ENCODE measurements at places on chromosomes 11 and 22.

GRCh38 chr11:115924744-115925567, 420.7 kb upstream of the CADM1 start:
- DNase-seq = no peak

DNA sequence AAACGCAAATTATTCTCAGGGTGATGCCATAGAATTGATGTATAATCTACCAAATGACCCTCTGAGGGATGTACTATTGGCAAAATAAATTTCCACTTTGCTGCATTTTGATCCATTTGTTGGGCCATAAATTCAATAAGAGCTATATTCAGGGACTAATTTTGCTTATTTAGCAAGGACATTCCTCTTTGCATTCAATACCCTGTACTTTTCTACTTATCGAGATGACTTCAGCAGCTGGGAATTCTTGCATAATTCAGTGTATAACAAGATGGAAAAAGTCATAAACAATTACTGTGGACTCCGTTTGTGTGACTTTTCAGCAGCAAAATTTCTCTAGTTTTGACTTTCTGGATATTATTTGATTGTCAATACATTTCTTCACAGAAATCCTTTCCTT, 744.7 kb upstream of the CCDC179 start:
- no peak for DNase-seq

GRCh38 chr11:94924612-94925011, 48.7 kb downstream of the CWC15 start:
- no peak for DNase-seq

DNA sequence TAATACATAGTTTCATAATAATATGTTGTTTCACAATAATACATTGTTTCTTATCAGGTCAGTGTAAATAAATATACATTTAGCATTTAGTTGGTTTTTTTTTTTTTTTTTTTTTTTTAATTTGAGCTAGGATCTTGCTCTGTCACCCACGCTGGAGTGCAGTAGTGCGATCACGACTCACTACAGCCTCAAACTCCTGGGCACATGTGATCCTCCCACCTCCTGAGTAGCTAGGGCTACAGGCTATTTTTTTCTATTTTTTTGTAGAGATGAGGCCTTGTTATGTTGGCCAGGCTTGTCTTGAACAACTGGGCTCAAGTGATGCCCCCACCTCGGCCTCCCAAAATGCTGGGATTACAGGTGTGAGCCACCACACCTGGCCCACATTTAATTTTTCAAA, 43.5 kb downstream of the MIAT start:
- DNase-seq = no peak

GRCh38 chr11:121441521-121441920, 10.6 kb upstream of the SORL1 start:
- no peak for DNase-seq

GRCh38 chr11:130206141-130206540, 46.6 kb downstream of the ST14 start:
- no peak for DNase-seq

- no peak for DNase-seq
Measured at GRCh38 chr11:74777877-74778276, 29.2 kb downstream of the RNF169 start.

DNA sequence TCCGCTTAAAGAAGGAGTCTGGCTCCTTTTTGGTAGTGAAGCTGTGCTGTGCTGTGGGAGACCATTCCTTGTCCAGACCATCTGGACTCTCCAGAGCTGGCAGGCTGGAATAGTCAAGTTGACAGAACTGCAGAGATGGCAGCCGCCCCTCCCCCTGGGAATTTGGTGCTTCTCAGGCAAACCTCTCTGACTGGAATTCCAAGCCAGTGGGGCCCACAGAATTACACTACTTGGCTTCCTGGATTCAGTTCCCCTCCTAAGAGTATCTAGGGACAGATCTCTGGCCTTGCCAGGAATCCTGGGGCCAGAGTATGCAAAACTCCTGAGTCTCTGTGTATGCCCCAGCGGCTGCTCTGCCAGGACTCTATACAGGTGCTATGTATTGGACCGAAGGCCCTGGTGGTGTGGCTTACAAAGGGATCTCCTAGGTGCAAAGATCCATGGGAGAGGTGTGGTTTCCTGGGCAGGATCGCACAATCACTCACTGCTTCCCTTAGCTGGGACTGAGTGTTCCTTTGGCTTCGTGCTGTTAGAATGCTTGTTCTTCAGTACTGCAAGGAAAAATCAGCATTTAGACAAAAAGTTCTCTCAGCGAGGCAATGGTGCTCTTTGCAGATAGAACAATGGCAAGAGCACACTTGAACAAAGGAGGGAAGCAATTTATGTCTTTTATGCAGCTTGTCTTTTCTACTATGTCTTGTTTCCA, 86.8 kb downstream of the PRMT3 start:
- DNase-seq = no peak

GRCh38 chr22:49815641-49816091, 12.0 kb downstream of the BRD1 start:
- DNase-seq = no peak

GRCh38 chr11:121889186-121889585, 226.8 kb downstream of the BLID start:
- DNase-seq = no peak

GRCh38 chr11:86570020-86570419, 102.4 kb downstream of the ME3 start:
- DNase-seq = no peak

DNA sequence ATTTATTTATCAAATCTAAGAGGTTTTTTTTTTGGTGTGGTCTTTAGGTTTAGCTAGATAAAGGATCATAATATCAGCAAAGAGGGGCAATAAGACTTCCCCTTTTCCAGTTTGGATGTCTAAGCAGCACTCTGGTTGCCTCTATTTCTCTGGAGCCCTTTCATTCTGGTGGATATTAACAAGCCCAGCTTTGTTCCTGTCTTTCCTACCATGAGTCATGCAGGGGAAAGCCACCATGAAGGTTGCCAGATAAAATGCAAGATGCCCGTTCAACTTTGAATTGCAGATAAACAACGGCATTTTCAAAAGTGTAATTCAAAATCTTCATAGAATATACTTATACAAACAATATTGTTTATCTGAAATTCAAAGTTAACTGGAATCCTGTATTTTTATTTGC, 143.6 kb downstream of the ADAMTS15 start:
- no peak for DNase-seq

GRCh38 chr11:34259087-34259486, 98.7 kb downstream of the ABTB2 start:
- DNase-seq = no peak

DNA sequence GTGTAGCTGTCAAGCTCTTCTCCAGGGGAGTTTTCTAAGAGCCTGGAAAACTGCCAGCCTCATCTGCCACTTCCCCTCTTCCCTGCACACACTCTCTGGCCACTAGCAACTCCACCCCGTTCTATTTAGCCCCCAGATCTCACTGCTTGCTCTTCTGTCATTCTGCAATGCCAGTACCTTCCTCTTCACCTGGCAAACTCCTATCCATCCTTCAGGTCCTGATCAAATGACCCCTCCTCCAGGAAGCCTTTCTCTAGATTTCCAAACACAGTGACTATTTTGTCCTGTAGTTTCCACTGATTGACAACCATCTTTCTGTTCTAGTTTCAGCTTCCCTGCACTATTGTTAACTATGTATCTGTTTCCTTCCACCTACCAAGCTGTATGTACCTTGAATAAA, 437.7 kb downstream of the SOX6 start:
- DNase-seq = no peak

Measured in LoVo (cell line).